ENCODE measurements at places on chromosomes 12 and 14.

DNA sequence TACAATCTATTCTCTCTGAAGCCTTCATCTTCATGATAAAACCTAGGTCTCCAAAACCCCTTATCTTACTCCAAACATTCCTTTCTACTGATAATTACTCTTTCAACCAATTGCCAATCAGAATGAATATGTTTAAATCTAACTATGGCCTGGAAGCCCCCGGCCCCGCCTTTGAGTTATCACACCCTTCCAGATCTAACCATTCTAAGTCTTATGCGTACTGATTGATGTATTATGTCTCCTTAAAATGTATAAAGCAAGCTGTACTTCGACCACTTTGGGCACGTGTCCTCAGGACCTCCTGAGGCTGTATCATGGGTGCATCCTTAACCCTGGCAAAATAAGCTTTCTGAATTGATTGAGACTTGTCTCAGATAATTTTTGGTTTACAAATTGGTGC, 14.4 kb downstream of the PABPN1 start:
- no peak for DNase-seq

GRCh38 chr14:24081739-24082211, 10.4 kb downstream of the CPNE6 start:
- no peak for DNase-seq

DNA sequence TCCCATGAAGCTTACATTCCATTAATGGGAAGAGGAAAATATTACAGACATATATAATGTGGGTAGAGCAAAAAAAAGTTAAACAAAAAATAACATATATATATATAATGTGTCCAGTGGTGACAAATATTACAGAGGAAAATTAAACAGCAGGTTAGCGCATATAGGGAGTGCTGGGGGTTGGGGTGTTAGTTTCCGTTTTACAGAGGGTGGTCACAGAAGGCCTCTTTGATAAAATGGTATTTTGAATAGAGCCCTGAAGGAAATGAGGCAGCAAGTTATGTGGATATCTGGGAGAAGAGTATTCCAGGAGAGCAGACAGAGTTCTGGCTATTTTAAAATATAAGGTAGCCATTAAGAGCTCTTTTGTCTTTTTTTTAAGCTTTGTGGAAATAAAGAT, 73.2 kb downstream of the DCAF5 start:
- no peak for DNase-seq

DNA sequence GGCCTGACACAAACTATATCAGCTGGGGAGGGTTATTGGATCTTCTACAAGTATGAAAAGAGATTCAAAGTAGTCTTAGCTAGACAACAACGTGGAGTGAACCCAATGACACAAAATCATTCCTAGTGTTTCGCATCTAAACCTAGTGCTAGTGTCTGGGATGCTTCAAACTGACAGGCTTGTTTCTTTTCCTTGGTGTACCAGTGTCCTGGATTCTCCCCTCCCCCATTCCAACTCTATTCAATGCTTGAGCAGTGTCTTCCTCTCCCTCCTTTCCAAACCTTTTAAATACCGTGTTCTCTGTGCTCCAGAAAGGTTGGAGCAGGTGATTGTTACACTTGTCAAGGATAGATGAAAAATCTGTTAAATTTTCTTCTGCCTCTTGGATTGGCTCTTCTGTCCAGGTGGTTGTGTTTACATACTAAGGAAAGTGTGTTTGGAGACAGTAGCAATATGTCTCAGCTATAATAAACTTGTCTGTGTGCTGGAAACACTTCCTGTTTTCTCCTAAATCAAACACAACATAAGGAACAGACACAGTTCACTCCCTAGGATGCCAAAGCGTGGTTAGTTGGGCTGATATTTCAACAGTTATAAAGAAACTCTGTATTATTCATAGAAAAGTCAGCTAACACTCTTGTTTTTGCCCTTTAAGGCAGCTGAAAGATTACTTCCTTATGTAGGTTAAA, 14.4 kb upstream of the GUCY2C start:
- DNase-seq, result no peak

GRCh38 chr12:7129287-7129871, 690 bp upstream of the RBP5 start:
- DNase-seq, result no peak

DNA sequence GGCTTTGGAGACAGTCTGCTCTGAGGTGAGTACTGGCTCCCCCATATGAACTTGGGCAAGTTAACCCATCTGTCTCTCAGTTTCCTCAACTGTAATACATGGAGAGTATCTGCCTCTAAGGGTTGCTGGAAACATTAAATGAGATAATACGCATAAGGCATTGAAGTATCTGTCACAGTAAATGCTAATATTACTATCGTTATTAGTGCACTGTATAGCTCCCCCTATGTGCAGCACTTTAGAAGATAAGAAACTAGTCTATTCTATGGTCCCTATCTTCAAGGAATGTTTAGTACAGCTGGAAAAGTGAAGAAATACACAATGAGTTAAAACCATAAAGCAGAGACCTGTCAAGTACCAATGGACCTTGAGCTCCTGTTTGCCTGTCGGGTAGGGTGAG, 51.7 kb upstream of the CFL2 start:
- no peak for DNase-seq

DNA sequence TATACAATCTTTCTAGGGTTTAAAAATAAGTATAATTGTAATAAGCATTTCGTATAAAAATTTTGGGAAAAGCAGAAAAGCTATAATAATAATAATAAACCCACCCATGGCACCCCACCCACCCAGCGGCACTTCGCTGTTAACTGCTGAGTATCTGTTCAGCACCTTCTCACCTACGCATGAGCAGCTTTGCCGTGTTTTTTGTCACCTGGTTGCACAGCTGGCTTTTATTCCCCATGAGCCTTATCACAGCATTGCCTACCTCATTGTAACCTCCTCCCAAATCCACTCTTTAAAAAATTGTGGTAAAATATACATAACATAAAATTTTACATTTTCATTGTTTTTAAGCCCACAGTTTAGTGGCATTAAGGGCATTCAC, 34.7 kb downstream of the CYP46A1 start:
- no peak for DNase-seq

DNA sequence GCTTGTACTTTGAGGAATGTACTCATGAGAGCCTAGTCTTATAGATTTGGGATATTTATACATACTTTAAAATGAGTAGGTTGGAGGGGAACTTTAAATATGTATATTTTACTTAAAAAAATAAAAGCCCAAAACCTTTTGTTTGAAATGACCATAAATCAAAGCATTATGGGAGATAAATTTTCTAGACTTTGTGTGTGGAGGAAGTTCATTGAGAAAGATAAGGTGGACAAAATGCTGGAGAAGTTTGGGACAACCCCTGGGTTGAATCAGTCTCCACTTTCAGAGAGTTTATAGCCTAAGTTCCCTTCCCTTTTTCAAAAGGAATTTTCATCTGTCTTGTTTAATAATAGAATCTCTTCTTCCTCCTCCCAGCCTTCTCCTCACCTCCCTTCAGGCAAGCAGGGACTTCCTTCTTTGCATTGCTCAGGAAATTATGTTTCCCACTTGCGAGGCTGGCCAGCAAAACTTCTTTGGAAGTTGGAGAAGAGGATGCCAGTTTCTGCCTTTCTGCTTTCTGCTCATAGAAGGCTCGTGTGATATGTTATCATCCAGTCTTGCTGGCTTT, 54.2 kb downstream of the CHST11 start:
- DNase-seq, result no peak

DNA sequence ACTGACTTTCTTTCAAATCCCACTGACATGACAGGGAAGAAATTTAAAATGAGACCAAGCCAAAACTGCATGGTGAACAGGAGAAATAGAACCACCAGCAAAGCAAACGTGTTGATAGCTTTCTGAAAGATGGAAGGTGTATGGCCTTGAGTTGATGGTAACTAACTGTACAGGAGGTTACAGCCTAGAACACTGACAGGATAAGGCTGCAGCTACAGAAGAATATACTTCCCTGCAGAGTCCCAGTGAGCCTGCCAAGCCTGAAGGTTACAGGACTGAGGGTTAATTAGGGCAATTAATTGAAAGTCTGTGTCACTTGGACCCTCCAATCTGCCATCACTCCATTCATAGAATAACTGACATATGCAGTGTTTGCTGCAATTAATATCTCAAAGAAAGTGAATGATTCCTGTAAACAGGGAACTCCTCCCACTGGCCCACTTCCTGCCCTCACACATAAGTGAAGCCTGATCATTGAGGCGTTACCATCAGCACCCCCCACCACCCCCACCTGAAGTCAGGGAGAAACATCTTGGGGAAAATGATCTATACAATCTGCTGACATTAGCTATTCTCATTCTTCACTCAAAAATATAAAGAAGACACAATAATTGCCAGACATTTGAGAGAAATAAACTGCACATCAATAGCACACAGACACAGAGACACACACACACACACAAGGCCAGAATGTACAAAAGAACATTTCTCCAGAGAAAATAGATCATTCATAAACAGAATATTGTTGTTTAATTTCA, 73.4 kb downstream of the GTF2A1 start:
- DNase-seq, result no peak

GRCh38 chr14:104219731-104220214, 81.4 kb downstream of the KIF26A start:
- DNase-seq, result no peak

GRCh38 chr12:11801643-11802042, 152.2 kb downstream of the ETV6 start:
- no peak for DNase-seq

- DNase-seq, result no peak
Measured at GRCh38 chr14:35250319-35250718, 41.9 kb upstream of the PSMA6 start.

- no peak for DNase-seq
Measured at GRCh38 chr14:84708865-84709264, 821.1 kb upstream of the FLRT2 start.

- DNase-seq, result no peak
Measured at GRCh38 chr12:67288561-67288960, 19.4 kb downstream of the CAND1 start.

GRCh38 chr14:65210118-65210821, 108.0 kb upstream of the MAX start:
- DNase-seq, result peak; percentile 70

DNA sequence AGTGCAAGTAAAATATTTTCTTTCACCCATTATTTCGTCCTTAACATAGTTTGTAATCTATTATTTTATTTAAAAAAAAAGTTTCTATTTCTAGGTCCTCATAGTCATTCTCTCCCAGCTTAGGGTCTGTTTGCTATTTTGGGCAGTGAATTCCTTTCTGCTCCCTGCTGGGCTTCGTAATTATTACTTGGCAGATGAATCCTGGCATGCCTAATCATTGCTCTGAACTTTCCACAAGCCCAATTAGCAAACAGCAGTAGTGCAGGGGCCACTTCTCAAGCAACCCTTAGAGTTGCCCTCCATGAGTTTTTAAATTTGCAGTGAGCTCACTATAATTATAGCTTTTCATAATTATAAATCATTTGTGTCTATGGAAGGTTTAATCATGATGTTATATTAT, 1378.3 kb upstream of the SEL1L start:
- no peak for DNase-seq

GRCh38 chr12:10214136-10214894, 1.6 kb downstream of the GABARAPL1 start:
- DNase-seq, result peak; percentile 2

GRCh38 chr12:67658486-67658885, 9.9 kb downstream of the DYRK2 start:
- DNase-seq, result no peak

GRCh38 chr14:71780075-71780474, 152.2 kb upstream of the RGS6 start:
- DNase-seq, result no peak

- DNase-seq, result no peak
Measured at GRCh38 chr14:81295958-81296923, 75.5 kb upstream of the GTF2A1 start.

DNA sequence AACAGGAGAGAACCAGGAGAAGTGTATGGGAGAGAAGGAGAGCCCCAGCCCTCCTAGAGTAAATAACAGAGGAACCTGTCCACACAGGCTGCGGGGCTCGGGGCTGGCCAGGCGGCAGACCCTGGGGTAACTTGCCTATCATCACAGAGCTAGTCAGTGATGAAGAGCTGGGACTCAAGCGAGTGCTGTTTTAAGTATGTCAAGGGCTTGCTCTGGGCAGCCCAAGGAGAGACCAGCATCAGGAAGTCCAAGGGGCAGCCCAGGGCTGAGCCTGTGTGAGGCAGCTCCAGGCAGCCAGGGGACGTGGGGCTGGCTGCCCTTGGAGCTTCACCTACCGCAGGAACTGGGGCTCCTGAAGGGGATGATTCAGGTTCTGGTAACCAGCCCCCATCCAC, 10.0 kb downstream of the VWF start:
- no peak for DNase-seq

DNA sequence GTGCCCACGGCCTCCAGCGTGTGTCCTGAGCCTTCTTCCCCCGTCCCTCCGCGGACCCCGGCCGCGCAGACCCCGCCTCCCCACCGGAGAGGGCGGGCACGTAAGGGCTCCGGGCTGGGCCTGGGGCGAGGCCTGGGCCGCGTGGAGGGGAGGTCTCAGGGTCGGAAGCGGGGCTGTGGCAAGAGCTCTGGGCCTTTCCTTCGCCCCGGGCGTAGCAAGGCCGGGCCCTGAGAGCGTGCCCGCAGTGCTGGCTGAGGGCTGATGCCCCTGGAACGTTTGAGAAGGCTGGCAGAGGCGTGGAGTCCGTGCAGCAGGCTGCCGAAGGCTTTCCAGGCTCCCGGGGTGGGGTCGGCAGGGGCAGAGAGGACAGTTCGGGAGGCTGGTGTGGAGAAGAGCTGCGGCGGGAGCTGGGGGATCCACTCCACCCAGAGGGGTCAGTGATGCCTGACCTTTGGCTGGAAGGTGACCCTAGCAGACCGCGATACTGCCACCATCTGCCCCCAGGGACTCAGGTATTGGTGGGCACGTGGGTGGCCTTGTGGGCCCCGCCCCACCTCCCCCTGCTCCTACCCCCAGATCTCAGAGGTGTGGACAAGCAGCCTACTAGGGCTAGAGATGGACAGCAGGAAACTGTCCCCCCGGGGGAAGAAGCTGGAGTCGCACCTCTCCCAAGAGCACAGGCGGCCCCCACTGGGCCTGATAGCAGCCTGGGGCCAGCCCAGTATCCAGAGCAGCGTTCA, 558 bp downstream of the TEX22 start:
- no peak for DNase-seq

- peak; percentile 77 for DNase-seq
Measured at GRCh38 chr12:18546399-18546798, 191.4 kb downstream of the PLCZ1 start.

DNA sequence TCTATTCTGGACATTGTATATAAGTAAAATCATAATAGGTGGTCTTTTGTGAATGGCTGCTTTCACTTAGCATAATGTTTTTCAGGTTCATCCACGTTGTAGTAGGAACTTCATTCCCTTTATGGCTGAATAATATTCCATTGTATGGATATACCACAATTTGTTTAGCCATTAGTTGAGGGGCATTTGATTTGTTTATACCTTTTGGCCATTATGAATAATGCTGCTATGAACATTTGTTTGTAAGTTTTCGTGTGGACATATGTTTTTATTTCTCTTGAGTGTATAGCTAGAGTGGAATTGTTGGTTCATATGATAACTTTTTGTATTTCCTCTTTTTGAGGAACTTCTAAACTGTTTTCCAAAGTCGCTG, 123.3 kb downstream of the TTLL5 start:
- no peak for DNase-seq

All from HCEC 1CT (cell line).